ENCODE measurements at places on chromosomes 16 and 17.

DNA sequence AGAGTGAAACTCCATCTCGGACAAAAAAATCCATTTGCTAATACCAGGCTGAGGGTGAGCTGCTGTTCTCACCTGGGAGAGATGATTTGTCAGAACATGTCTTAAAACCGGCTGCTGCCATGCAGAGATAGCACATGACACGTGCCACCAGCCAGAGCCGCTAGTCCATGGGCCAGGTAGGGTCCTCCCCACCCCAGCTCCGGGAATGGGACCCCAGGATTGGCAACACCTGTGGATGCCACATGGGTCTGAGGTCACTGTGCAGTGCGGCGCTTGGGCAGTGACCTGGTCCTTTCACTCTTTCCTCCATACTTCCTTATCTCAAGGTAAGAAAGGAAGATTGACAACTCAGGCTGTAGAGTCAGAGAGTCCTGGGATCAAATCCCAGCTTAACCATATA lies 393.3 kb upstream of the TNRC6C start:
- no peak for DNase-seq

- no peak for DNase-seq
Measured at GRCh38 chr17:7992516-7992915, 9.9 kb upstream of the GUCY2D start.

GRCh38 chr16:89153848-89154271 lies 17.7 kb upstream of the CDH15 start:
- no peak for DNase-seq

GRCh38 chr16:13503960-13504635 lies 415.9 kb upstream of the ERCC4 start:
- DNase-seq, result no peak

DNA sequence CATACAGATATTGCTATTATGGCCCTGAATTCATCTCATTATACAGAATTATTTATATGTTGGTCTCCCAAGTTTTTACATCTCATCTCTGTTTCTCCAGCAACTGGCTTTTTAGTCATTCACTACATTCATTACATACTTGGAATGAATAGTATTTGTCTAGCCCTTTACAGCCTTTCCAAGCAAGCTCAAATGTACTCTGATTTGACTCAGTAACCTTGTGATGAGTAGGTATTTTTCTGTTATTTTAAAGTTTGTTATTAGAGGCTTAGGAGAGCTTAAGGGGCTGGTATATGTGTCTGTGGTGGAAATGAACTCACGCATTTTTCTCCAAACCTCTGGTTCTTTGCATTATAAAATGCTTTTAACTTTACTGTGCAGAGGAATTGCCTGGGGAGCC lies 224.7 kb downstream of the SNX29 start:
- DNase-seq, result no peak
